ENCODE measurements at places on chromosomes 1 and 21. TPM values are rescaled to one million over a fixed set of nuclear protein-coding genes. Genes with fewer than 3 reads are reported as not detected.

The SELP gene
- 1.9 TPM for total RNA-seq

The SMIM11 gene
- 11.7 TPM for total RNA-seq

The MAGI3 gene
- total RNA-seq: 4.5 TPM

The SMIM1 gene
- total RNA-seq: 5.4 TPM

The RGS16 gene
- 2.9 TPM for total RNA-seq
